Endodermal cell (in vitro differentiated cells): ENCODE measurements at places on chromosomes 7 and 10. TPM values are rescaled to one million over a fixed set of nuclear protein-coding genes. Genes with fewer than 3 reads are reported as not detected.

DNA sequence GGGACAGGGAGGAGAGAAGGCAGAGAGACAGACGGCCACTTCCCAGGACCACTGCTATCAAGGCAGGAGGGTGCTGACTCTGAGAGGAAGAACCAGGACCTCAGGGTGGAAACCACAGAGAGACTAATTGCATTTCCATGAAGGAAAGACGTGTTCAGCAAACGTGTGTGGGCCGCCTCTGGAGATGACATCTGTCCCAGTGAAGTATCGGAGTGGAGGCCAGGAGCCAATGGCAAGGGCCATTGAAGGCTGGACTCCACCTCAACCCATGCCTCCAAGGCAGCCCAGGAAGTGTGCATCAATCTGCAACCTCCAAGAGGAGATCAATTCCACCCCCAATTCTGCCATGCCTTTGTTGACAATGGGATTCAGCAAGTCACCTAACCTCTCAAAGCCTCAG, 229.9 kb downstream of the USP6NL start:
- no peaks in the 10 kb centered on the region for H3K36me3 ChIP-seq
- no peak for DNase-seq
- H3K27me3 ChIP-seq: no peaks in the 10 kb centered on the region
- H3K4me3 ChIP-seq: no peak overlapping the region
- no peak overlapping the region for H3K27ac ChIP-seq

DNA sequence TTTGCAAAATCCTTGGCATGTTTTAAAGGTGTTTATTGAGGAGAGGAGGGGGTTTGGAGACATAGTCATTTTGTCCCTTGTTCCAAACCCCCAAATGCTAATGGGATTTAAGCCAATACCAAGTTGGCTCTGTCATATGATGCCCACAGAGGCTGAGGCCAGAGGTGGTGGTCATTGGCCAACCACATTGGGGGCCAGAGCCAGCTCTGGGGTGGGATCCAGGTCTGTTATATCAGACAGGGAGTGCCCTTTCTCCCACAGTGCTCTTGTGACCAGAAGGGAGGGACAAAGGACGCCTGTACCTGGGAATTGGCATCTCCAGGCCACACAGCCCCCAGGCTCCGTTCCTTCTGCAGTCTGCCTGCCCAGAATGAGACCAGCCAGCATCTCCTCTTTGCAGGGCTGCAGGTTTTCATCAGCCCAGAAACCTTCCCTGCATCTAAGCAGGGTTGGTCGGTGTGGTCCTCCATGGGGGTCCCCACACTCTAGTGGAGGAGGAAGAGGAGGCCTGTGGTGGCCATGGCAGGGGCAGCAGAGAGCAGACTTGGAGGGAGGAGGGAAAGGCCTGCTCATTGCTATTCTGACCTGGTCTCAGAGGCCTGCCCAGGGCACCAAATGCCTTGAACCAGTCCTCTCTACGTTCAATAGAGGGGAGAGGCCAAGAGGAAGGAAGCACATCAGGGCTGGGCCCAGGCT, 17.9 kb downstream of the ADCYAP1R1 start:
- H3K27me3 ChIP-seq: no peaks in the 10 kb centered on the region
- H3K36me3 ChIP-seq: no peaks in the 10 kb centered on the region
- no peak for DNase-seq
- H3K4me3 ChIP-seq: no peak overlapping the region
- no peaks in the 10 kb centered on the region for H3K4me1 ChIP-seq

DNA sequence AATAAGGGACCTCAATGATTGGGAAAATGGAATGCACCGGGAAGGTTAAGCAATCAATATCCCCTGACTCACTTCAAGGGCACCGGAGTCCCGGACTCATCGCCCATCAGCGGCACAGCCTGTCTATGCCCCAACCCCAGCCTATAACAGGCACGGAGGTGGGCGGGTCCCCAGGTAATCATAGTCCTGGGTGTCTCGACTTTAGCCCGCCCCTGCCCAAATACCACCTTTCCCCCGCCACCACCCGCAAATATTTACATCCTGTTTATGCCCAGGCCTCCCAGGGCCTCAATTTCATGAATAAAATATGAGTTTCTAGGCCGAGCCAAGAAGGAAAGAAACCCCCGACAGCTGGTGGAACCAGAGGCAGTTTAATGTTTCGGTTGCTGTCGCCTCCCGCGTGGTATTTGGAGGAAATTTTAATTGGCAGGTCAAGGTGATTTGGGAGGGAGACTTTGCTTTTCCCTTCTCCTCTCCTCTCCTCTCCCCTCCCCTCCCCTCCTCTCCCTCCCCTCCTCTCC, 15.6 kb upstream of the RFC2 start:
- peak overlapping the region; percentile 79 for H3K4me3 ChIP-seq
- H3K4me1 ChIP-seq: no peaks in the 10 kb centered on the region
- no peak overlapping the region for H3K27ac ChIP-seq
- no peaks in the 10 kb centered on the region for H3K36me3 ChIP-seq
- peak; percentile 95 for DNase-seq
- H3K27me3 ChIP-seq: no peaks in the 10 kb centered on the region

DNA sequence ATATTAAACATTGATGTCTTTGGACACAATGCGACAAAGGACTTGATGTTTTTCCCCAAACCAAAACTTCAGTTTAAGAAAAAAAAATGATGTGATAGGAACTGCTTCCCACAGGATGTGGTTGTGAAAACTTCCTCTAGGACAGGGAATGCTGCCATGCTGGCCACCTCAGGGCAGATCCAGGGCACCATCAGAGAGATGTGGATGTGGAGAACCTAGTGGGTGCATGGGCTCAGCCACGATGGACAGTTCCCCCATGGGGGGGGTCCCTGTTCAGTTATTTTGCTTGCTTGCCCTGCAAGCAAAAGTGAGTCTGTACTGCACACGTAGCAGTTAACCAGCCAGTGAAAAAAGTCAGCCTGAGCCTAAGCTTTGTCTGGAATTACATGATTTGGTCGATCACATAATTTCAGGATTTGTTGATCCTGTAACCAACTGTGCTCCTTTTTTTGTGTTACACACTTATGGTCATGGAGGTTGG, 36.3 kb downstream of the LAMB4 start:
- DNase-seq: no peak
- H3K4me1 ChIP-seq: peaks cover 15% of the 10 kb centered on the region
- H3K27ac ChIP-seq: no peak overlapping the region
- no peak overlapping the region for H3K4me3 ChIP-seq

The SMNDC1 gene
- 49.2 to 65.6 TPM (median 65.6 TPM) in 3 replicates for total RNA-seq

DNA sequence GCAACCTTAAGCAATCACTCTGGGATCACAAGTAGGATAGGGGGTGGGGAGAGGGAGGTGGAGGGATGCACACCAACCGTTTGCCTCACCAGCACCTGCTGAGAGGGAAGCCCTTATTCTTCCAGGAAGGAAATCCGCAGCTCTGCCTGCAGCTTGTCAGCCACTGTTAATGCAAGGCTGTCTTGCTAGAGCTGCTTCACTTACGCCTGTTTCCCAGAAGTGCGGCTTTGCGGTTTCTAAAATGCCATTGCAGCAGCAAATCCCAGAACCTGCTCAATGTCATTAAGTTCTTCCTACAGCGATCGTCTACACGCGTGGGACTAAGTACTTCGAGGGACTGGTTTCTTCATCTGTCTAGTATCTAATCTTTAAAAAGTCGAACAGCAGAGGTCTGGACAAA, 191.1 kb downstream of the ZMYND11 start:
- DNase-seq: no peak
- no peaks in the 10 kb centered on the region for H3K4me1 ChIP-seq
- peaks cover 26% of the 10 kb centered on the region for H3K36me3 ChIP-seq

GRCh38 chr10:132788180-132788830, 2.4 kb upstream of the NKX6-2 start:
- peak; percentile 77 for DNase-seq
- H3K4me3 ChIP-seq: no peak overlapping the region
- no peaks in the 10 kb centered on the region for H3K4me1 ChIP-seq

DNA sequence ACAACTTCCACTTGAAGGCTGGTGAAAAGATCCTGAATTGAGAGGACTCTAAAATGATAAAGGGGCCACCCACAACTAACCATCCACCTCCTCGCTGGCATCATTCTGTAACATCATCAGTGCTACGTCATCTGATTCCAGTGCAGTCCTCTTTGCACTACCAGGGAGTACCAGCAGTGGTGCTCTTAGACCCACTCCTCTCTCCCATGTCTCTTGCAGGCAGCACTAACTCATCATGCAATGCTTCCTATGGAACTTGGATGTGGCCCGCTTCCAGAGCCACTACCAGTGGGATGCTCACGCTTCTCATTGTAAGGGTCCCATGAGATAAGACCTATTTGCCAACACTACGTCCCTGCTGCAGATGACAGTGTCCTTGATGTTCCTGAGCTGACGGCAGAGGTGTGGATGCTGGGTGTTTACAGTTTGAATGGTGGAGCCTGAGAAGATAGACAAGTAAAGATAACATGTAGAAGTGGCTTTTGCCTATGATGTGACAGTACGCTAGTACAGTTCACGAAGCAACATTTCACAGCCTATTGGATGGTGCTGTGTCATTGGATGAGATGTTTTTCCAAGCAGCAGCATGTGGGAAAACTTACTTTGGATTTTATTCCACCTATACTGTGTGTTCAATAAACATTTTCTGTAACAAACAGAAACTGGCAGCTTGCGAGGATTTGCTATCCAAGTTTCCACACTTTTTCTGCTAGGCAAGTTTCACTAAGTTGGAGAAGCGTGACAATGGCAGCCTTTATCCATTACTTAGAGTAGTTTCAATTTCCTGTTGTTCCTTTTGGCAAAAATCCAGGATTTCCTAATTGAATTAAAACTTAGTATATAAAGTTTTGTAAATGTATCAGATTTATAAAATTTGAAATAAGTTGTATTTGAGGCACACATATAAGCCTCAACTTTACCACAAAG, 35.8 kb upstream of the COBL start:
- no peak overlapping the region for H3K27ac ChIP-seq
- H3K36me3 ChIP-seq: no peaks in the 10 kb centered on the region
- H3K4me1 ChIP-seq: no peaks in the 10 kb centered on the region
- no peak overlapping the region for H3K4me3 ChIP-seq
- H3K27me3 ChIP-seq: no peaks in the 10 kb centered on the region

DNA sequence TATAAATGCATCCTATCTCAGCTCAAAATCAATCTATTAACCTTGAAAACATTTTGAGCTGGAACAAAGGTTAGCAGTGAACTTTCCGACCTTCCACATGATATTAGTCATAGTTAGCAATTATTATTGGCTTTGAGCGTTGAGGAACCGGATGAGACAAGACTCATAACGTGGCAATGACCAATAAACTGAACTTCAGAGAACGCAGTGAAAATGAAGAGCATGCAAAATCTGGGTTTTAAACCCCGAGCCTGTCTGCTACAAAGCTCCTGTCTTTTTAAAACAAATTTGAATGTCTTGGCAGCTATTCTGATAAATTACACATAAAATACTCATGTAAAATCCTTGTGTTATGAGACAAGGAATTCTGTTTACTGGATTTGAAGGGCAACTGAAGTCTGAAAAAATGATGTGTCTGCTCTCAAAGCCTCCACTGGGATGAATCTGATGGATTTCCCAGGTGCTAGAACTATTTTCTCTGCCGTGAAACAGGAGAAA, 74.7 kb upstream of the ITGB1 start:
- no peak overlapping the region for H3K27ac ChIP-seq
- H3K27me3 ChIP-seq: no peaks in the 10 kb centered on the region
- H3K4me1 ChIP-seq: no peaks in the 10 kb centered on the region
- no peaks in the 10 kb centered on the region for H3K36me3 ChIP-seq

GRCh38 chr7:25158966-25159365, 33.9 kb upstream of the CYCS start:
- H3K27ac ChIP-seq: no peak overlapping the region
- no peaks in the 10 kb centered on the region for H3K27me3 ChIP-seq
- DNase-seq: no peak
- H3K36me3 ChIP-seq: peaks cover 21% of the 10 kb centered on the region
- no peaks in the 10 kb centered on the region for H3K4me1 ChIP-seq

DNA sequence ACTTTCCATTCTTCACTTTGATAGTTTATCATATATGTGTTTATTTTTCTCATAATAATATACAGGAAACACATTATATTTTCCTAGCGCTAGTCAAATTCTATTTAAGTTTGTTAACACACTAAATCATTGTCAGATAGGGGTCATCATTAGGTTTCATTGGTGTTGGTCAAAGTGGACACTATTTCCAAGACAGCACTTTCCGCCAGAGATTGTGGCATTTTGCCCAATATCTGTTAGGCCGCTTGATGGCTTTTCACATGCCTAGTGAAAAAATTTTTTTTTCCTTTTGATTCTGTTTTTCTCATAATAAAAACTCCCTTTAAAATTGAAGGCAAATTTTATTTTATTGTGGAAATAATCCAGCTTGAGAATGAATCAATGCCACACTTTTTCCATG, 495.4 kb upstream of the AKR1E2 start:
- no peak overlapping the region for H3K4me3 ChIP-seq
- no peaks in the 10 kb centered on the region for H3K36me3 ChIP-seq
- peaks cover 4% of the 10 kb centered on the region for H3K4me1 ChIP-seq

The FOXI2 gene
- 0.28 to 1.3 TPM (median 1.0 TPM) in 3 replicates for total RNA-seq

DNA sequence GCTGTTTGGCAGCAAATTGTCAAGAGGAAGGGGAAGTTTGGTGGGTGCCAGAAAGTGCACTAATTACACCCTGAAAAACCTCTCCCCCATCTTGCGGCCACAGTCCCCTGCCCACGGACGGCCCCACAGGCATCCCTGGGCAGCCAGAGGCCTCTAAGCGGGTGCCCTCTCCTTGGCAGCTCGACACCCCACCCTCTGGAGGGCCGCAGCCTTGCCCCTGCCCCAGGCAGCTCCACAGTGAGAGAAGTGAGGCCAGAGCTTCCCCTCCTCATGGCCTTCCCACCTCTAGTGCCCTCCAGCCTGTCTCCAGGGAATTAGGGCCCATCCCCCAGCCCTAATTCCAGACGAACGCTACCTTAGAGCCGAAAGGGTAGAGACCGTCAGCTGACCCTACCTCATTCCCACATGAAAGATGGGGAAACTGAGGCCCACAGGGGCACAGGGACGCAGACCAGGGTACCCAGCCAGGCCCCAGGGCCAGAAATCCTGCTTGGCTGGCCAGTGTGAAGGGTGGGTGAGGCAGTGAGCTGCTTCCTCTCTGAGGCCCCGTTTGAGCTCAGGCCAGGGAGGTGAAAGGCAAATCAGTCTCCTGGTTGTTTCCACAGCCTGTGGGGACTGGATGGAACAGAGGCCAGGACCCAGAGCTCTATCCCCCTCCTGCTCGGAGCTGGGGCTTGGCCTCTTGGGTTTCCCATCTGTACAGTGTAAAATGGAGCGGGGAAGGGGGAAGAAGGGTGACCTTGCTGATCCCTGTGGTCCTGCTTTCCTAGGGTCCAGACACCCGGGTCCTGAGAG, 10.0 kb downstream of the ZCCHC24 start:
- peaks cover 6% of the 10 kb centered on the region for H3K4me1 ChIP-seq
- no peaks in the 10 kb centered on the region for H3K36me3 ChIP-seq
- H3K27ac ChIP-seq: no peak overlapping the region
- H3K4me3 ChIP-seq: no peak overlapping the region
- H3K27me3 ChIP-seq: no peaks in the 10 kb centered on the region

DNA sequence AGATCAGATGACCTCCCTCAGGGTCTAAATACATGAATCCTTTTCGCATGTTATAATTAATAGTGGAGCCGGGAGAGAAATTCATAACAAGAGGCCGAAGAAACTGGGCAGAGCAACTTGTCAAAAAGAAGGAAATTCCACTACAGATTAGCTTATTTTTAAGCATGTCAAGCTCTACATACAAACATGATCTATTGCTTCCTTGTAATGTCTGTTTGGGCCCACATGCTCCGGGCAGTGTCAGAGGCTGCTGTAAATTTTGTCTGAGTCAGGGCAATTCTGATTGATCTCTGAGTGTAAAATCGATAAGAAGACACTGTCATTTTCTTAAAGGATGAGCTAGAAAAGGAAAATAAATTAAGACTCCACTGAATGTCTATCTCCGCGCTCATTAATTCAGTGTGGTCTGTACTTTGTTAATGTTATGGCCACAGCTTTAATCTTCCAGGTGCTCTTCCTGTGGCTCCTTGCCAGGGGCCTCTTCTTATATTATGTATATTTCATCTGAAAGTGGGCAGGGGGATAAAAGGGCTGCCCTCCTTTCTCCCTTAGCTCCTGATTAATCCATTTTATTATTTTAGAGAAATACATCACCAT, 194.1 kb upstream of the SP8 start:
- no peak overlapping the region for H3K4me3 ChIP-seq
- no peak overlapping the region for H3K27ac ChIP-seq
- H3K4me1 ChIP-seq: no peaks in the 10 kb centered on the region
- H3K27me3 ChIP-seq: no peaks in the 10 kb centered on the region
- no peaks in the 10 kb centered on the region for H3K36me3 ChIP-seq
